Osteocyte (in vitro differentiated cells): ENCODE measurements at places on chromosomes 12 and 14. TPM values are rescaled to one million over a fixed set of nuclear protein-coding genes. Genes with fewer than 3 reads are reported as not detected.

- no peak for DNase-seq
- no peaks in the 10 kb centered on the region for H3K36me3 ChIP-seq
- H3K4me3 ChIP-seq = peak overlapping the region; percentile 60
- peak overlapping the region; percentile 81 for H3K27ac ChIP-seq
- no peaks in the 10 kb centered on the region for H3K27me3 ChIP-seq
Observed at GRCh38 chr14:64763801-64764621, 59.8 kb downstream of the PLEKHG3 start.

DNA sequence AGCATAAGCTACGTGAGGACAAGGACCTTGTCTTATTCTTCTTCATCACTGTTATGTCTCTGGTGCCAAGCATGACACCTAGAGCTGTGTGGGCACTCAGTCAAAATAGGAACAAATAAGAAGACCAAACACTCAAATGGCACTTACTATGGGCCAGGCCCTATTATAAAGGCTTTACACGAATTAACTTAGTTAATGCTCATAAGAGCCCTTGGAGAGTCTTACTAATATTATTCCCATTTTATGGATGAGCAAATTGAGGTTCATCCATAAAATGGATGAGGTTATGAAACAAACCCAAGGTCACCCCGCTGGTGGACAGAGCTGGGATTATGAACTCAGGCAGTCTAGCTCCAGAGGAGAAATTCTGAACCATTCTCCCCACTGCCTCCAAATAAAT lies 47.7 kb downstream of the ISCA2 start:
- H3K27ac ChIP-seq = peak overlapping the region; percentile 50
- H3K27me3 ChIP-seq = no peaks in the 10 kb centered on the region
- no peak overlapping the region for H3K4me3 ChIP-seq
- peaks cover 35% of the 10 kb centered on the region for H3K36me3 ChIP-seq
- H3K4me1 ChIP-seq = peaks cover 56% of the 10 kb centered on the region
- DNase-seq = no peak

DNA sequence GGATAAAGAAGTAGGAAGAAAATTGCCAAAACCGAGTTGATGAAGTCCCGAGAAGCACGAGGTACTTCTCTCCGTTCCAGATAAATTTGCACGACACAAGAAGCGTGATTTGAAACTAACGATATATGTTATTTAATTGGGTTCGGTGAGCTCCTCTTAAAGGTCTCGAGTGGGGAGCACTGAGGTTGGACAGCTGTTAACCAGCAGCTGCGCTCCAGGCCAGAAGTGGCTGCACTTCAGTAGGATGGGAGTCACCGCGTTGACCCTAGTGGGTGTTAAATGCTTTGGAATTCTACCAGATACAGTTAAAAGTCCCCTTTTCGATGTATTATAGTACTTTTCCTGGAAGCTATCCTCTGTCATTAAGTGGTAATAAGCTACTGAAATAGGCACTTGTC lies 953 bp upstream of the DCAF5 start:
- no peak for DNase-seq
- H3K27me3 ChIP-seq = peaks cover 10% of the 10 kb centered on the region
- H3K27ac ChIP-seq = peak overlapping the region; percentile 88
- peaks cover under 1% of the 10 kb centered on the region for H3K36me3 ChIP-seq
- peaks cover 35% of the 10 kb centered on the region for H3K4me1 ChIP-seq
- peak overlapping the region; percentile 86 for H3K4me3 ChIP-seq

DNA sequence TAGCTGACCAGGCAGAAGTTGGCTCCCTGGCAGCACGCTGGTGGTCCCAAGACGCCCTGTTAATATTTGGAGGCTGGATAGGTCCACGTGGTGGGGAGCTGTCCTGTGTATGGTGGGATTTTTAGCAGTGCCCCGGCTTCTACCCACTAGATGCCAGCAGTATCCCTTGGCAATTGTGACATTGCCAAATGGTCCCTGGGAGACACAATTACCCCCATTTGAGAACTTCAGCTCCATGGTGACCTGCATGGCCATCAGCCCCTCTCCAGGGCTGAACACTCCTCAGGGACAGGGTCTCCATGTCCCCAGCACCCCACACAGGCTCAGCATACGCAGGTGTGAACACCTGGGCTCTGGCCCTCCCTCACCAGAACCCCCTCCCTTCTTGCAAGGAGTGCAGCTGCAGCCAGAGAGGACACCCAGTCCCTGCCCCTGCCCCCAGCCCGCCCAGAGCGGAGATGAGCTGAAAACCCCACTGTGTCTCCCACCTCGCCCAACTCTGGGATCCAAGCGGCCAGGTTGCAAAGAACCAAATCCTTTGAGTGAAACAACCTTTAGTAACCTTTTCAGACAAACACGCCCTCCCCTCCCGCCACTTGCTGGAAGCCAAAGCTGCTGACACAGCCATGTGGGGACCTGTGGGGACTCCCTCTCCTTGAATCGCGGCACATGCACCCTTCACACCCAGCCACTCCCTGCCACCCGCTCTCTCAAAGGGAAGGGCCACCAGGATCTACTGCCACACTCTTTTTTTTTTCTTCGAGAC lies 120.4 kb downstream of the CALM1 start:
- H3K27me3 ChIP-seq = no peaks in the 10 kb centered on the region
- H3K4me3 ChIP-seq = no peak overlapping the region
- H3K27ac ChIP-seq = no peak overlapping the region
- DNase-seq = no peak

GRCh38 chr12:100824476-100824875 lies 29.9 kb downstream of the ANO4 start:
- no peaks in the 10 kb centered on the region for H3K27me3 ChIP-seq
- H3K4me3 ChIP-seq = no peak overlapping the region
- H3K36me3 ChIP-seq = no peaks in the 10 kb centered on the region
- no peaks in the 10 kb centered on the region for H3K4me1 ChIP-seq

DNA sequence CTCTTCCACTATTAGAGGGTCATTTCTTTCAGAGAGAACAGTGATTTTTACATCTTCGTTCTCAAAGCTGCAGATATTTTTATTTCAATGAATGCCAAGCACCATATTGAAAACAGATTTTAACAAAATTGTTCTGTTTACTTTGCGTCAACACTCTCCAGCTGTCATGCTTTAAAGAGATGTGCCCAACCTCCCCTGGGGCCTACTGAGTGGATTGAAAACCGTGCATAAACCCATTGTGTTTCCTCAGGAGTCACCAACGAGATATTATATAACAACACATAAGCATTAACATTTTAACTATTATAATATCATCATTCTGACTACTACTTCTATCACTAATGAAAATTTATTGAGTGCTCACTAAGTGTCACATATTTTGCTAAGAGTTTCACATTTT lies 81.6 kb downstream of the MYF5 start:
- peaks cover 8% of the 10 kb centered on the region for H3K4me1 ChIP-seq
- H3K27ac ChIP-seq = no peak overlapping the region
- H3K4me3 ChIP-seq = no peak overlapping the region
- DNase-seq = no peak

DNA sequence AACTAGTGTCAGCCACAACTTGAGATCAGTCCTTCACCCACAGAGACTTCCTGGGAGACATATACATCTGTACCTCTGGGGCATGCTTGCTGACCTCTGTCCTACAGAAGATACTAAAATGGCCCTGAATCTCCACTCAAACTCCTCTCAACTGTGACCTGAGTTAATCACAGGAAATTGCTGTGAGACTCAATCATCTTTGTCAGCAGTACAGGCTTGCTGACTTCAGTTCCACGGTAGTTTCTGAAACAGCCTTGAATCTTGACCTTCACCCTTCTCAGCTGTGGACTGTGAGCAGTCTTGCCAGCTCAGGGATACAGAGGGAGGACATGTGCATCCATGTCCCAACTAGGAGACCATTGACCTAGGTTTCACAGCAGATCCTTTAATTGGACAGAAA lies 1.4 kb upstream of the KLRC1 start:
- H3K4me3 ChIP-seq = no peak overlapping the region
- H3K27ac ChIP-seq = no peak overlapping the region
- DNase-seq = no peak
- H3K36me3 ChIP-seq = peaks cover 3% of the 10 kb centered on the region
- H3K4me1 ChIP-seq = no peaks in the 10 kb centered on the region

- DNase-seq = no peak
- no peaks in the 10 kb centered on the region for H3K4me1 ChIP-seq
- H3K4me3 ChIP-seq = no peak overlapping the region
- H3K27ac ChIP-seq = no peak overlapping the region
- H3K27me3 ChIP-seq = no peaks in the 10 kb centered on the region
Observed at GRCh38 chr12:132723015-132723763, 12.5 kb downstream of the PGAM5 start.

- H3K4me1 ChIP-seq = no peaks in the 10 kb centered on the region
- H3K36me3 ChIP-seq = no peaks in the 10 kb centered on the region
- peak; percentile 72 for DNase-seq
Observed at GRCh38 chr14:99137913-99138571, 134.0 kb downstream of the BCL11B start.

Gene C14orf180
- total RNA-seq = not detected in 2 replicates

Gene ADAM20
- total RNA-seq = 0.86 and 1.2 TPM in 2 replicates

Gene MYH6
- total RNA-seq = not detected in 2 replicates

Gene SYNE3
- 105 and 114 TPM in 2 replicates for total RNA-seq

Gene TAS2R46
- 1.3 and 1.5 TPM in 2 replicates for total RNA-seq

Gene P3H3
- total RNA-seq = 86.5 and 90.8 TPM in 2 replicates

Gene PIWIL1
- not detected in 2 replicates for total RNA-seq
